ENCODE measurements at places on chromosomes 3 and 15.

GRCh38 chr15:32994810-32995424, 199.6 kb downstream of the FMN1 start:
- DNase-seq, result no peak

GRCh38 chr3:62793946-62794345, 81.3 kb downstream of the CADPS start:
- DNase-seq, result no peak

DNA sequence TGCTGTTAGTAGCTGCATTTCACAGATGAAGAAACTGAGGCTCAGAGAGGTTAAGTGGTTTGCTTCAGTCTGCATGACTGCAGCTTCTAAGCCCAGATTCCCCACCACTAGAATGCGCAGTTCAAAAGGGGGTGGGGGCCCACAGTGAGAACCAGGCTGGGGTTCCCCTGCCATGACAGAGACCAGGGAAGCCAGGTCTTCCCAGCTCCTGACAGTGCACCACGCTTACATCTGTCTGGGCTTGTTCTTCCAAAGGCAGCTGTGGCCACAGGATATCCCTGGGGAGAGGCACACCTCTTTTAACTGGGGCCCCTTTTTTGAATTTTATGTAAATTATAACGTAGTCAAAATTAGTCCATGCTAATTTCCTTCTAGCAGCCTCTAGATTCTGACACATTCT, 5.3 kb downstream of the PLEKHO2 start:
- no peak for DNase-seq

GRCh38 chr3:37240170-37240945, 66.0 kb upstream of the LRRFIP2 start:
- no peak for DNase-seq

DNA sequence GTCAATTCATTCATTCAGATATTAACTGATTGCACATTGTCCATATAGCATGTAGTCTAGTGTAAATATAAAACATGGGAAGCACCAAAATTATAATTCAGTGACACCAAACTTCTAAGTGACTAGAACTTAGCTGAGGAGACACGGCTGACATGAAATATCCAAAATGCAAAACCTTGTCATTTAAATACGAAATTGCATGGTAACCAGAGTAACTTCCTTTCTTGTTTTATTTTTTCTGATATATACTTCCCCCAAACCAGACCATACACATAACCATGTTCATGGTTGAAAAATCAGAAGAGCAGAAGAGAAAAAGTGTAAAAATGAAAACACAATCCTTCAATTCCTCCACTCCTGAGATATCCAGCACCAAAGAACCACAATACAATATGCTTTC, 38.0 kb downstream of the CBLB start:
- DNase-seq, result no peak

DNA sequence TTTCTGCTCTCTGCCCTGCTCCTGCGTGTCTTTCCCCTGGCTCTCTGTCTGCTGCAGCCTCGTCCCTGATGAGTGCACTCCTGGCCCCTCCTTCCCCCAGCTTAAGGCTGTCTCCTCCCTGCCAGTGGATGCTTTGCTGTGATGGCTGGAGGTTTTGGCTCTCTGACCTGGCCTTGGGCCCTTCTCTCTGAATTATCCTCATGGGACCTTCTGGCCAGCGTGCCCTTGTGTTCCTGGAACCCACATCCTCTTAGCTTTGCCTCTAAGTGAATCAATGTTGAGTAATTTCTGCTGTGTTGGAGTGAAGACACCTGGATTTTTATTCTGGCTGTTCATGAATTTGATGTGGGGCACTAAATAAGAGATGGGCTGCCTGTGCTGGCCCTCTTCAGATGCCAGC, 9.8 kb upstream of the TNFAIP8L3 start:
- DNase-seq, result no peak

DNA sequence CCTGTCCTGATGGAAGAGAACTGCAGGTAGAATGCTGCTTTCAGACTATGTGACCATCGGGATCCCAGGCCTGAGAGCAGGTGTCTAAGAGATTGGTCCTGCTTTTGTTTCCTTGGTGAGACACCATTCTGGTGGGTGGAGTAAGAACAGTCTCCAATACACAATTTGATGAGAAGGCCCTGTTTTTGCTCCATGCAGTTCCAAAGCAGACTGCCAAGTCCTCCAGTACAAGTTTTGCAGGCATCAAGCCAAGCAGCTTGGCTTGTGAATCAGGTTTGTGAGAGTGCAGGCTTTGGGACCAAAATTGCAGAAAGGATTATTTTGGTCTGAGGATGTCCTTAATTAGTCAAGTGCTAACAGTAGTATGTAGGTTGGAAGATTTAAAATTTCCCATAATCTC, 381.6 kb downstream of the FOXP1 start:
- DNase-seq, result no peak

- DNase-seq, result no peak
Measured at GRCh38 chr15:91258415-91258759, 158.3 kb downstream of the SV2B start.

- DNase-seq, result no peak
Measured at GRCh38 chr15:72178976-72179585, 18.5 kb downstream of the GRAMD2A start.

GRCh38 chr15:31292391-31293015, 34.1 kb upstream of the KLF13 start:
- no peak for DNase-seq

DNA sequence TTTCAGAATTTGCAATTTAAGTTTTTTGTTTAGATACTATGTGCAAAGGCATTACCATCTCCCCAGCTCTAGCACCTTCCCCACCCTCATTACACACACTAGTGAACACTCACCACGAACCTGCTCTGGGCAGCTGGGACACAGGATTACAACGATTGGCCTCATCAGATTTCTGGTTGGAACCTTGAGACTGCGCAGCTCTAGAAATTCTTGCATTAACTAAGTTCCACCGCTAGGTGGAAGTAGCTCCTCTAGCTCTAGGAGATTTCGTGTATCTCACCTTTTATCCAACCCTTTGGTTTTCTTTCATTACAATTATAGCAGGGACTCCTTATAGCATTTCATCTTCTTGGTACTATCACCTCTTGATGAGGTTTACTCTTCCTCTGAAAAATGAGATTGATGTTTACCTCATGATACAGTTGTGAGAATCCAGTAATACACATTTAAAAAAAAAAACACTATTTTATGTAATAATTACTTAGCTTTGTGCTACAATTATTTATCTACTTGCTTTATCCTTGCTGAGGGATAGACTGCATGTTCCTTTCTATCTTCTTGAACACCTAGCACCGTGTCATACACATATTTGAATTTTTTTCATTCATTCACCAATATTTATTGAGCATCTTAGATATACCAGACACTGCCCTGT, 28.7 kb upstream of the PLOD2 start:
- no peak for DNase-seq

DNA sequence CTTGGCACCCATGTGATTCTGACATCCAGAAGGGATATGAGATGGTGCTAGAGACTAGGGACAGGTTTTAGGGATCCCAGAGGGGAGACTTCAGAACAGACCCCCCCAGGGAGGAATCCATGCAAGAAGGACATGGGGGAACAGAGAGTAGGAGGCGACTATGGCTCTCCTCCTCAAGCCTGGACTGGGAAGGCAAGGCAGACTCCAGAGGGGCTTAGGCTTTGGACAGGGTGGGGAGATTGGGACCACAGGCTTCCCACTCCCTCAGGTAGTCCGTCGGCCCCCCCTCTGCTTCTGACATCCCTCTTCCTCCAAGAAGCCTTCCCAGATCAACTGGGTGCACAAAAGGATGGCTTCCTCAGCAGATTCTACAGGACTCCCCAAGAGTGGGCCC, 3.0 kb upstream of the VIPR1 start:
- no peak for DNase-seq

GRCh38 chr3:144252896-144253295, 281.3 kb downstream of the DIPK2A start:
- no peak for DNase-seq

DNA sequence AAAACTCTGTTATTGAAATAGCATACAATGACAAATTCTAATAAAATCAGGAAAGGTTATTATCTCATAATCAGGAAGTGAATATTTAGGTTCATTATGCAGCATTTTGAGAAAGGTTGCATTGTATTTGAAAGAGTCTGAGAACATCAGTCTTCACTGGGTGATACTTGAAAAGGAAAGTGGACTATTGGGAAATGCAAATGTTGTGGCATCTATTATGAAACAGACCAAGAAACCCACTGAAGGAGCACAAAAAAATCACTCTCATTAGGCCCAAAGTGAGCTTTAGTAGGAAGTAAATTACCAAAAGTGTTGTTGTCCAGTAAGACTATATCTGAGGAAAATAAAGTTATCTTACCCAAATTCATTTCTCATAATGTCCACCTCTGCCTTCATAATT, 90.8 kb downstream of the ZPLD1 start:
- DNase-seq, result no peak

DNA sequence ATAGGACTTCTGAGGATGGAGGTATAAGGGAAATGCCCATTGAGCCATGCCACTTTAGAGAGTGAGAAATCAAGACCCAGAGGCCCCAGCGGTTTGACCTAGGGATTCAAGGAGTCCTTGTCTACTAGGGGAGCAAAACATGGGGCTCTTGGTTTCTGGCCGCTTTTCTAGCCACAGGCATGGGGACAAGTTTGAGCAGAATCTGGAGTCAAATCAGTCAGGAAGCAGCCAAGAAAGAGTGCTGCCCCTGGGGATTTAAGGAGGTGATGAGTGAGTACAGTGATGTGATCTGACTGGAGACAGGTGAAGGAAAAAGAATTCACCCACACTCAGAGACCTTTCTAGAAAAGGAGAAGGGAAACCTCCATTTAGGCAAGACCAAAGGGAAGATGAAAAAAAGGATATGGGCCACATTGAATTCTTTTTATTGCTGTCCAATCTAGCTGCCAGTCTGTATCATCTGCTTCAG, 244.0 kb upstream of the TBC1D5 start:
- no peak for DNase-seq

DNA sequence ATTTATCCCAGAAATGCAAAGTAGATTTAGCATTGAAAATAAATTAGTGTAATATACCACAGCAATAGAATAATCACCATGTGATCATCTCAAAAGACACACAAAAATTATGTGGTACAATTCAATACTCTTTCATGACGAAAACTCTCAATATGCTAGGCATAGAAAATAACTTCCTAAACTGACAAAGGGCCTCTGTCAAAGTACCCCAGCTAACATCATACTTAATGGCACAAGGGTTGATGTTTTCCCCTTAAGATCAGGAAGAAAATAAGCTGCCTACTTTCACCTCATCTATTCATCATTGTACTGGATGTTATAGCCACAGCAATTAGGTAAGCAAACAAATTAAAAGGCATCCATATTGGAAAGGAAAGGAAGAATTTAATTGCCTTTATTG, 22.7 kb upstream of the NIPA2 start:
- DNase-seq, result no peak

DNA sequence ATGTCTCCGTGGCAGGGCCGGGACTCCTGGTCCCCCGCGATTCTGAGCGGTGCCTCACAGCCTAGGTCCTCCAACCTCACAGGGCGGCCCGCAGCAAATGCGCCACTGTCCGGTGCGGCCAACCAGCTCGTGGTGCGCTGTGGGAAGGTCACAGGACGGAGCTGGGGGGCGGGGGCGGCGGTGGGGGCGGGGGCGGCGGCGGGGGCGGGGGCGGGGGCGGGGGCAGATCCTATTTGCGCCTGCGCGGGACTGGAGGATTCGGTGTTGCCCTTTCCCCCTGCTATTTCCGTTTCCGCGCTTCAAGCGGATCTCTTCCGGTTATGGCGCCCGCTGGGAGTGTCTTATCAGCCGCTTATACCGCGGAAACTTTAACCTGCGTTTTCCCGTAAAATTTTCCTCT, 106.7 kb upstream of the SNRPN start:
- no peak for DNase-seq

GRCh38 chr15:57592836-57593420, 1.2 kb downstream of the MYZAP start:
- DNase-seq, result no peak

- no peak for DNase-seq
Measured at GRCh38 chr3:176950743-176951142, 246.5 kb downstream of the TBL1XR1 start.

DNA sequence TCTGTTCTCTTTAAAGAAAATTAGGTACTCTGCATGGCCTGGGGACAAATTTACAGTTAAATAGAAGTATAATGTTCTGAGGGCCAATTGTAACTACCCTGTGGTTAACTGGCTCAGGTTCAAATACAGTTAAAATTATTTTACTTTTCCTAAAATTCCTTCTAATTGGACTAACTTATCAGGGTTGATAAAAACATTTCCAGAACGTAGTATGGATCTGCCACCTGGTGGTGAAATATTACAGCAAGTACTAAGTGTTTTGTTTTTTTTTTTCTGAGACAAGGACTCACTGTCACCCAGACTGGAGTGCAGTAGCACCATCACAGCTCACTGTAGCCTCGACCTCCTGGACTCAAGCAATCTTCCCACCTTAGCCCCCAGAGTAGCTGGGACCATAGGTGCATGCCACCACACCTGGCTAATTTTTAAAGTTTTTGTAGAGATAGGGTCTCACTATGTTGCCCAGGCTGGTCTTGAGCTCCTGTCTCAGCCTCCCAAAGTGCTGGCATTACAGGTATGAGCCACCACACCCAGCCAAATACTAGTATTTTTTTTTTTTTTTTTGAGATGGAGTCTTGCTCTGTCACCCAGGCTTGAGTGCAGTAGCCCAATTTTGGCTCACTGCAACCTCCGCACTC, 29.2 kb downstream of the NEO1 start:
- no peak for DNase-seq

- no peak for DNase-seq
Measured at GRCh38 chr3:61978460-61979419, 394.6 kb downstream of the FEZF2 start.

GRCh38 chr3:65810302-65810701, 228.4 kb downstream of the MAGI1 start:
- no peak for DNase-seq

DNA sequence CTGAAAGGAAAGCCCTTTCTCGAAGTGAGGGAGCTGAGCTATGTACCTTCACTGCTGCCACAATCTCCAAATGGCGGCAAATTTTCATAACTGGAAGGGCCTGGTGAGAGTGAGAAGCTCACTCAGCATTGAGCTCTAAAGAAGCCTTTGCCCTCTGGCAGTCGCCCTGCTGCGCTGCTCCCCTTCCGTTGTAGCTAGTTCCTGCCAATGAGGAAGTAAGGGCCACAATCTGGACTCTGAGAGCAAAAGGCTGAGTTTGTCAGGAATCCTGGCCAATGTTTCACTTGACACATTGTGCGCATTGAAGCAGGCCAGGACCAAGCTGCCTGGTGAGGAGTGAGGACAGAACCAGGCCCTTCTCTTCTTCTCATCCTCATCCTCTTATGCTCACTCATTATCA, 579.5 kb downstream of the PDCD6IP start:
- DNase-seq, result no peak

DNA sequence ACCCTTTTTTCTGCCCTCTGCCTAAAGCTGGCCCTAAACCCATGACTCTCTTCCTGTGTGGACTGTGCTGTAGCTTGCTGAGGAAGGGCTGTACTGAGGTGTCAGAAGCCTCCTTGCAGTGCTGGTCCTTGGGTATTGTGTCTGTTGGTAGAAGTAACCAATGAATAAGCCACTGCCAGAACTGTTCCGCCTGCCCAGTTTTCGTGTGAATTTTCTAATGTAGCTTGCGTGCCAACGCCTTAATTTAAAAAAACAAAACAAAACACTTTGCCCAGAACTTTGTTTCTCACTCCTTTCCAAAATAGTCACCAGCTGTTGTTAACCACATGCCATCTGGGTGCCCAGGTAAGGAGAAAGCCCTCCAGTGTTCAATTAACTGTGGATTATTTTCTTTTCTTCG, 101.9 kb downstream of the KLHL25 start:
- DNase-seq, result no peak

- no peak for DNase-seq
Measured at GRCh38 chr15:80752204-80752603, 27.0 kb upstream of the CEMIP start.

- no peak for DNase-seq
Measured at GRCh38 chr3:197465996-197466549, 89.7 kb downstream of the BDH1 start.
